Mucosa of gallbladder (tissue), 1 donor: ENCODE measurements at places on chromosomes 3 and 15. TPM values are rescaled to one million over a fixed set of nuclear protein-coding genes. Genes with fewer than 3 reads are reported as not detected.
A peak's percentile ranks its signal among the peaks of the same experiment; 100 is the strongest.

Gene VILL
- total RNA-seq, result 131 TPM

Gene CFAP91
- total RNA-seq, result 6.7 TPM

GRCh38 chr15:101499863-101500713 is 10.6 kb upstream of the PCSK6 start:
- peak; percentile 16 for DNase-seq

DNA sequence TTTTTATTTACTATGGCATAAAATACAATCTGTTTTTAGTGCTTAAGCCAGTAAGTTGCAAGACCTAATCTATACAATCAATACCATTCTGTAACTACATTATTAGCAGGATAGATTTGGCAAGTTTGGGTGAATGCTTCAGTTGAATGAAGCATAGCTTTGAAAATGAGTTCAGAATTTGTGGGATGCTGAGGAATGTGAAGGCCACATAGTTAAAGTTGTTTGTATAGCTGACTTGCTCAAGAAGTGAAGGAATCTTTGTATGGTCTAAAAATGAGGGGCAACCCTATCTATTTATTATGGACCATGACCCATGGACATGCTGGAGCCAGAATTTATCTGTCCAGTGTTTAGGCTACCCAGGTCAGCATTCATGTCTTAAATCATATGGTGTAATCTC is 58.5 kb downstream of the CRYBG3 start:
- no peak for DNase-seq
